ENCODE measurements at places on chromosomes 1 and 21.

GRCh38 chr1:160085686-160086455, 4.5 kb downstream of the KCNJ9 start:
- DNase-seq = peak; percentile 47

DNA sequence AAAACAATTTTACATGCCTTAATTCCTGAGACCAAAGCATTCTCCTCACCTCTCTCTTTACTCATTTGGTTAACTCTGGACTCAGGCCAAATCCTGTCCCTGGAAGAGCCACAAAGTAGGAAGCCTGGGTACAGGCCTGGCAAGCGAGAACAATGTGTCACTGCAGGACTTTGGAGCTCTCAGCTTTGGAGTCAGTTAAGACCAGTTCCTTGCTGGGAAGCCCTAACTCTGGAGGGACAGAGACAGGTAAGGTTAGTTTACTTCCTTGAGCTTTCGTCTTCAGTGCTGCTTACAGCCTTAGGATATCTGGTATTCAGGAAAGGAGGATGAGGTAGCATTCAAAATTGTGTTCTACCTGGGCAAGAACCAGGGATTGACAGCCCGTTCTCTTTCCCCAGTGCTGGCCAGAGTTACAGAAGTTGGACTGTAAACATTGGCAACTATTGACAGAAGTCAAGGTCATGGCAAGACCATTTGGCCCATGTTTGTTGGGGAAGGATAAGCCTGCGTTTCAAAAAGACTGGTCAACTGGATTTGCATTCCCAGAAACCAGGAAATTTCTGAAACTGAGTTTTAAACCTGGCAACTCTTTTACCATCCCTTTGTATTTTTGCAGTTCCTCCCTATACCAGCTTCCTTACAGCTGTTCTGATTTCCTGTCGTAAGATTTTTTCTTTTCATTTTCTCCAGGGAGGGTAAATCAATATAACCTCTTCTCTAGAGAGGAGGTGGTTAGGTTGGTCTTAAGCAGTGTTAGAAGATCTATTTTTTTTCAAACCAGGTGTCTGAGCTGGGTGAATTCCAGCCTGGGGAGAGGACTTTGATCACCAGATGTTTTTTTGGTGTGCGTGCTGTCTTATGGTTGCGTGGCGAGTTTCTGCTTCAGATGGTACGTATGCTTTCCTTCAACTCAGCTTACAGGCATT, at the start of gene C4BPB:
C4BPB (plus strand) TSS at position 160 of the 926 bp plus-strand sequence; CDS start at position 832, 672 bp downstream.
- no peak for DNase-seq

- DNase-seq = no peak
Observed at GRCh38 chr1:24805534-24806301, 60.5 kb downstream of the CLIC4 start.

DNA sequence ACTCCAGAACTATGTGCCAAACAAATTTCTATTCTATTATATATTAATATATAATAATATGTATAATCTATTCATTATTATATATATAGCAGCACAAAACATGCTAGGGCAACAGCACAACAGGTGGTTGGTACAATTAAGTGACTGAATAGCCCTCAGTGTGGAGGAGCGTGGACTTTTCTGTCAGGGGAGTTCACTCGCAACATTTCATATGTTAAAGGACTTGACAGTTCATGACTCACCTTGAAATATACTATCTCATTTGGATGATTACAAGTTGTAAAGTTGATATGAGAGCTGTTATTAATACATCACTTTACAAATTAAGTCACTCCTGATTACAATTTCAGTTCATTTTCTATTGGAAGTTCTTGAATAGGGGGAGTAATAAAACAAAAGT, 178.4 kb downstream of the LHX8 start:
- DNase-seq = no peak

DNA sequence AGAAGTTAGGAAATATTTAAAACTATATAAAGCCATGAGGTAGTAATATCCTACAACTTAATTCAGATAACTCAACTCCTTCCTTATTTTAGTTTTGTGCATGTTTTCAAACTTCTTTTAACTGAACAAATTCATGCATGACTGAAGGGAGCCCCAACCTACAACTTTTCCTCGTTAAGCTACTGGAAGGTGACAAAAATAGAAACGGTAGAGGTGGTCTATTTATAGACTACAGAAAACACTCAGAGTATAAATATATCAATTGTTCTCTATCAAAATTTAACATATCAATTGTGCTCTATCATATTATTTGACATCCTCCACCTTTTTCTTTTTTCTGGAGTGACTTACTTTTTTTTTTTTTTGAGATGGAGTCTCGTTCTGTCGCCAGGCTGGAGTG, 16.8 kb downstream of the SYNJ1 start:
- no peak for DNase-seq

DNA sequence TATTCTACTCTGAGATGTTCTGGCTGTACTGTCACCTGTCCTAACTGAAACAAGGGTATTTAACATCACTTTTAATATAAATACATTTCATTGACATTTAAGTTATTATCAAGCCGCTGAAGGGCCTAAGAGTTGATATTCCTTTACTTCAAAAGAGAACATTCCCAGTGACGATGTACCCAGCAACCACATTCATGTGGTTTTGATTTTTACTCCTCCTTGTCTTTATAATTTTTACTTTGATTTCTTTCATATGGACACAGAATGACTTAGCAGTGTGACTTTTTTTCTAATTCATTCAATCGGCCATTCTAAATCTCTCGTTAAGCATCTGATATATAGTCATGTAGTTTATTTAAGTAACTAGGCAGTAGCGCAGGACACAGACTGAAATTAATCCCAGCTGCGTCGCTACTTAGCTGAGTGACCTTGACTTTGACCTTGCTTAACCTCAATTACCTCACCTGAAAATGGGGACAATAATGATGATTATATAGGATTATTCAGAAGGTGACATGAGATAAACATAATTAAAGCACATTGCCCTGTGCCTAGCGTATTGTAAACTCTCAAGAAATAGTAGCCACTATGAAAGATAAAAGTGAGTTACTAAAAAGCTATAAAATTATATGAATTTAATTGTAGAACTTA, 476.6 kb downstream of the SETD4 start:
- no peak for DNase-seq

- DNase-seq = no peak
Observed at GRCh38 chr1:157542676-157543075, 9.6 kb downstream of the FCRL5 start.

DNA sequence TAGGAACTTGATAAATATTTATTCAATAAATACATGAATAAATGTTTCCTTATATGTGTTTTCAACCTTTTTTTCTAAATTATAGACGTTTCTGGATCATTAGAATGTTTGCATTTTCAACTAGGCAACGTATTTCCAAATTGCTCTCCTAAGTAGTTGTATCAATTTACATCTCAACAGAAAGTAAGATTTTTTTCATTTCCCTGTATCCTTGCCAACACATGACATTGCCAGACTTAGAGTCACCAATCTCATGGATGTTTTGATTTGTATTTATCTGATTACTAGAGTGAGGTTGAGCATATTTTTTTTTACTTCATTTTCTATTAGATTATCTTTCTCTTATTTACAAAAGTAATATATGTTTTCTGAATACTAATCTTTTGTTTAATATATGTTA, 22.2 kb upstream of the SMG7 start:
- no peak for DNase-seq

DNA sequence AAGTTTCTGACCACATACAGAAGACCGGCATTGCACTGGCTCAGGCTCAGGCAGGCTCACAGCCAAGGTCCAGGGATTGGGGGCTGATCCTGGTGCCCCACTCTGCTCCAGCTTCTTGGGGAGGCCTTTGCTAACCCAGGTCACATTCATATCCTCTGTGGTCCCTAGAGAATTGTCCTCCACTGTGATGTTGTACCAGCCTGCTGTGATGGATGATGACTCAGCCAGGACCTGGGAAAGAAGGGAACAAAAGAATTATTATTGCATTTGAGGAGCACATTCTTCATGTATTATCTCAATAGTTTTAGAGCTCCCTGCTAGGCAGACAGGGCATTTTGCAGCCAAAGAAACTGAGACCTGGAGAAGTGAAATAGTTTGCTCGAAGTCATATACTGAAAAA, 114.3 kb upstream of the ETV3 start:
- DNase-seq = no peak

GRCh38 chr1:220363196-220363837, 91.1 kb upstream of the RAB3GAP2 start:
- no peak for DNase-seq
